ENCODE measurements at places on chromosomes 5 and 9.

DNA sequence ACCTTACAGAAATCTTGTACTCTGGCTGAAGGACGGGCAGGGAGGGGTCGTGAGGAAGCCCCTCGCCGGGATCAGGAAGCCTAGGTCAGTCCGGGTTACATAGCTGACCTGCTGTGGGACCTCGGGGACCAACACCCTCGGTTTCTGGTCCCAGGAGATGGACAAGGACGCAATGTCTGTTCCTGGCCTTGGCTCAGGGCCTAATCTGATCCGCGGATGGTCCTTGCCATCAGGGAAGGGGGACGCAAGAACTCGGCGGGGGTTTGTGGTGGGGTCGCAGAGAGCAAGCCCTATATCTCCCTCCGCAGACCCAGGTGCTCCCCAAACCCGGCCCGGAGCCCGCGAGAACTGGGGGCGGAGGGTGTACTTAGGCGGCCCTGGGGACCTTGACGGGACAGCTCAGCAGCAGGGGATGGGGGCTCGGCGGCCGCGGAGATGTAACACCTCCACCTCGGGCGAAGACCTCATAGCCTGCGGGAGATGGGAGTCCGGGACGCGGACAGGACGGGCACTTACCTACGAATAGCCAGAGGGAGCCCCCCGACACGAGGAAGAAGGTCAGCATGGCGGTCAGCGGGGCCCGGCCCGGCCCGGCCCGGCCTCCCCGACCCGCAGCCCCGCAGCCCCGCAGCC lies 353 bp downstream of the ACSL6 start:
- DNase-seq, result no peak

DNA sequence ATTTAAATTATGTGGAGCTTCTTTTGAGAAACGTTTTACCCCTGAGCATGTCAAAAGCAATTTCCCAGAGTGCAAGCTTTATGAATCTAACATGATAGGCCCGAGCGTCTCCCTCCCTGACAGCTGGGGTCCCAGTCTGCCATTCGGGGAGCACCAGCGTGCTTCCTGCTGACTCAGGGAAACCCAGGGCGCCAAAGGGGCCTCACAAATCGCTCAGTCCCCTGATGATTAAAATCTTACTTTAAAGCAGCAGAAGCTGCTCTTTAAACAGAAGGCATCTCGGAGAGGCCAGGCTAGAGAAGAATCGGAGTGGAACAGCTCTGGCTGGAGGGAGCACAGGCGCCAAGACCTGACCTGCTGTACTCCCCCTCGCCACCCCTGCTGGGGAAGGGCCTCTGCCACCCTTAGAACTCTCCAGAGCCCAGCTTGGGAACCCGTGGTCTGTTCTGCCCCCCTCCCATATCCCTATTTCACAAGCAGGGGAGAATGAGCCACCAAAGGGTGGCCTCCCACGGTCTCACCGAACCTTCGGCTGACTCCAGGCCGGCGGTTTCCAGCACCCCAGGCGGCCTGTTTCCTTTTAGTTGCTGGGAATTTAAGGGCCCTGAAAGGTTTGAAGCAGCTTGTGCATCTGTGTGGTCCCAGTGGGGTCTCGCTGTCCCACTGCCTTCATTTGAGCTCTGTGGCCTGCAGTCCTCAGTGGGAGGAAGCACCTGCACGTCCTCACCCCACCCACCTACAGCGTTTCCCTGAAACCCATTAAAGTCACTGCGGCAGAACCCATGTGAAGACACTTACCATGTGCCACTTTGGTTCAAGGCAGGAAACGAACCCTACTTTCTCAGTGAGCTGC lies 147.6 kb downstream of the COL23A1 start:
- DNase-seq, result no peak

DNA sequence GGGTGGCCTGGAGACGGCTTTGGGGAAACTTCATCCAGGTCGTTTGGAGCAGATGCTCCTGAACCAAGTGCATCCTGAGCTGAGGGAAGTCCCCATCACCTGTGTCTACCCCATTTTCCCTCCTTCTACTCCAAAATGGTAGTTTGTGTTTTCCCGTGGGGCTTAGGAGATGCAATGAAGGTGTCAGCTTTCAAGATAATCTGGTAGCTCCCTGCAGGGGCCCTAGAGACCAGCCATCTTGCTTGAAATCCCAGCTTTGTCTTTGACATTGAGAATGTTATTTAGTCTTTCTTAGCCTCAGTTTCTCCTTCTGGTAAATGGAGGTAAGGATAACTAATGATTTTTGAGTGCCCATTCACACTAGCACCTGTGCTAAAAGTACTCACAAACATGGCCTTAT lies 77.4 kb downstream of the WWC1 start:
- DNase-seq, result no peak

GRCh38 chr5:149024477-149024876 lies 38.4 kb downstream of the SH3TC2 start:
- no peak for DNase-seq

DNA sequence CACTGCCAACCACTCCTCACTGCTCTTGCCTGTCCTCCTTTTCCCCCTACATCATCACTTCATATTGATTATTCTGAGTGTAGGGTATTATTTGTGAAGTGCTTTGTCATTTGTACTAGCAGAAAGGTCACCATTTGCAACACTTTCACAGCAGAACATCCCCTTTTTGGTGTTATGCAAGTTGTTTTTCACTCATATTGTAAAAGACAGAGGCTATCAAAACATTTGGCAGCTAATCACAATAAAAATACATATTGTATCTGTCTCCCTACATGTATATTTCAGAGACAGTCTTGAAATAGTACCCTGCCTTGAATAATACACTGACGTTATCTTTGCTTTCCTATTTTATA lies 82.3 kb downstream of the ANXA1 start:
- no peak for DNase-seq

GRCh38 chr9:110142868-110143481 lies 65.0 kb downstream of the C9orf152 start:
- DNase-seq, result no peak

GRCh38 chr5:110630350-110630749 lies 96.1 kb downstream of the TMEM232 start:
- DNase-seq, result no peak

DNA sequence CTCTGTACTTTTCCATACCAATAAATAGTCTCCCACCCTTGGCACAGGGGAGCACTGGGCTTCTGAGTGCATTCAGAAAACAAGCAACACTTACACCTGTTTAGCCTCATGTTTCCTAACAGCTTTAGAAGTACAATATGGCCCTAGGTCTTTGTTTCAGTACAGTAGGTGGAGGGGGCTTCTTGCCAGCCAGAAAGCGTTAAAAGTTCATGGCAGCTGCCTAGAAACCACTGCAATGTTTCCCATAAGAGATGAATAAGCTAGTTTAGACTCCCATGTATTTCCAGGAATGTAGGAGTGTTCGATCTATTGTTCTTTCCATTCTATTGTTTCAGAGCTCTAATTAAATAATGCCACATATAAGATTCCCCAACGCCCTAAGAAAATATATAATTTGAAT lies 444.8 kb downstream of the ARHGEF28 start:
- DNase-seq, result no peak

DNA sequence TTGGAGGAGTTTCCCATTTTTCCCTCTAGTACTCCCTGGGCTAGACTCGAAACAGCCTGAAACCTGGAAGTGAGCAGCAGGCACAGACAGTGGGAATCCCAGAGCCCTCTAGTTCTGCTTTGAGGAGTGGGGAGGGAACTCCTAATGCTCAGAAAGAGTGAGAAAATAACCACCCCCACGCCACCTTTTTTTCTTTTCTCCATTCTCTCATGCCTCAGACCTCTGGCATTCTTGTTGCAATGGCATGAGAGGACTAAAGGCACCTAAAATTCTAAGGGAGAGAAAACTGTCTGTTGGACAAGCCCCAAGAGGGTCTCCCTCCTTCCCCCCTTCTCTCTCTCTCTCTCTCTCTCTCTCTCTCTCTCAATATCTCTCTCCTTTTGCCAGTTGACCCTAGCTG lies 15.1 kb upstream of the IRF1 start:
- DNase-seq, result no peak

GRCh38 chr9:94135222-94135621 lies 51.0 kb downstream of the PTPDC1 start:
- DNase-seq, result no peak

GRCh38 chr5:138029501-138029900 lies 3.4 kb downstream of the FAM13B start:
- no peak for DNase-seq

DNA sequence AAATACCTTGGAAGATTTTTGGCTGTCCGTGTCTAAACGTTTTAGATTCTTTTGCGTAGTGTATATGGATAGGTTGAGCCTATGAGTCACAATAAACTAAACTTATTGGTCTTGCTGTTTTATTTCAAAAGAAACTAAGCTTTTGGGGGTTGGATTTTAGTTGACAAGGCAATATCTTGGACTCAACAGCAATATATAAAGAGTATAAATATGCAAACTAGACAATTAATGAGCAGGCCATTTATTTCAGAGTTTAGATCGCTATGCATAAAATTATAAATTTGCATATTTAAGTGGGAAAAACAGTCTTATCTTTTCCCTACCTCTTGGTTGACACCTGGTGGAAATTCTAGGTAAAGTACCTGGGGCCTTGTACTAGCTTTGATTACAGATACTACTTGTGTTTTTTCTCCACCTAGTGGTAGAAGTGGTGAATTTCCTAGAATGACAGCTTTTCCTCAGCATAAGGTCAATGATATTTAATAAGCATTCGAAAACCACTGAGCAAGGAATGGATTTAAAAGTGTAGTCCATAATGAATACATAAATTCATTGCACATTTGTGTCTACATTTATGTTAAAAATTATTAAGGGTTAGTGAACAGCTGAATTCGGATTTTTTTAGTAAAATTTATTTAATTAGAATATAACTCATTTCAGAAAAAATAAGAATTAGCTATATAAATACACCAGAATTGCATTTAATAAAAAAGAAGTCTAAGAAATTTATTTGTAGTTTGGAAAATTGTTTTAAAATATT lies 1.7 kb upstream of the ARRDC3 start:
- no peak for DNase-seq

DNA sequence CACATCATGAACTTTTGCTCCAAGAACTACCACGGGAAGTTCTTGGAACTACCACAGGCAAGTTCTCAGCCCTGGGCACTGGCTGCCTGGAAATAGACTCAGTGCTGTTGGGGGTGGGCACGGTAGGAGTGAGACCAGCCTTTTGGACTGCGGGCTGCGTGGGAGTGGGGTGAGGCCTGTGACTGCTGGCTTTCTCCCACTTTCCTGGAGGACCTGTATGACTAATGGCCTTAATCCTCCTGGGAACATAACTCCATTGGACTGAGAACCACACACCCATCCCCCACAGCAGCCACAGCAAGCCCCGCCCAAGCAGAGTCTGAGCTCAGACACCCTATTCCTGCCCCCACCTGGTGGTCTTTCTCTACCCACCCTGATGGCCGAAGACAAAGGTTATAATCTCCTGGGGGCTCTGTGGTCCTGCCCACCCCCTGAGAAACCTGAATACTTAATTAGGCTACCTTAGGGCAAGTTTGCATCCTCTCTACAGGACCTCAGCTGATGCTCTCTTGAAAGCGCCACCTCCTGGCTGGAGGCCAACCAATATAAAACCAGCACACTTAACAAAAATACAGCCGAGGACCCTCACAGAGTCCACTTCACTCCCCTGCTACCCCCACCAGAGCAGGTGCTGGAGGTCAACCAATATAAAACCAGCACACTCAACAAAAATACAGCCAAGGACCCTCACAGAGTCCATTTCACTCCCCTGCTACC lies 112.6 kb downstream of the CACNA1B start:
- DNase-seq, result no peak

- DNase-seq, result no peak
Observed at GRCh38 chr9:110971234-110971633, 67.0 kb downstream of the LPAR1 start.

DNA sequence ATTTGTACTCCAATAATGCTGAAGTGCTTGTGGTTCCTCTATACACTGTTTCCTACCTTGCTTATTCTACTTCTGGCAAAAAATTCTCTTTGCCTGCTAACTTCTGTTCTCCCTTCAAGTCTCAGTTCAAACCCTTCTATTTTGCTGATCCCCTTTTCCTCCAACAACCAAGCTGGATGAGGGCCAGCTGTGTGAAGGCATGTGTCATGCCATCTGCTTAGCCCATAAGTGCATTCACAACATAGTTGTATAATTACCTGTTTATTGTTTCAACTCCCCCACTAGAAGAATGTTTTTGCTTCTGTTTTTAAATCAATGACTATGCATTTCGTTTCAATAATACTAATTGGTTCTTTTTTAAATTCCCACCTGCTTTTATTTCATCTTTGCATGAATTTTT lies 1951.4 kb upstream of the WWC1 start:
- DNase-seq, result no peak

GRCh38 chr9:95429096-95429495 lies 87.7 kb downstream of the PTCH1 start:
- DNase-seq, result no peak

GRCh38 chr9:2725126-2725525 lies 7.8 kb downstream of the KCNV2 start:
- DNase-seq, result no peak

GRCh38 chr5:109924237-109925107 lies 234.7 kb downstream of the MAN2A1 start:
- no peak for DNase-seq
